ENCODE measurements at places on chromosomes 4 and X. TPM values are rescaled to one million over a fixed set of nuclear protein-coding genes. Genes with fewer than 3 reads are reported as not detected.

- DNase-seq = no peak
These were observed 93.8 kb downstream of the SLC2A9 start for GRCh38 chr4:9927341-9928007.

GRCh38 chrX:46913667-46914066, 1.4 kb downstream of the JADE3 start:
- DNase-seq = no peak

GRCh38 chr4:74944354-74944793, 11.5 kb downstream of the PARM1 start:
- no peak for DNase-seq

DNA sequence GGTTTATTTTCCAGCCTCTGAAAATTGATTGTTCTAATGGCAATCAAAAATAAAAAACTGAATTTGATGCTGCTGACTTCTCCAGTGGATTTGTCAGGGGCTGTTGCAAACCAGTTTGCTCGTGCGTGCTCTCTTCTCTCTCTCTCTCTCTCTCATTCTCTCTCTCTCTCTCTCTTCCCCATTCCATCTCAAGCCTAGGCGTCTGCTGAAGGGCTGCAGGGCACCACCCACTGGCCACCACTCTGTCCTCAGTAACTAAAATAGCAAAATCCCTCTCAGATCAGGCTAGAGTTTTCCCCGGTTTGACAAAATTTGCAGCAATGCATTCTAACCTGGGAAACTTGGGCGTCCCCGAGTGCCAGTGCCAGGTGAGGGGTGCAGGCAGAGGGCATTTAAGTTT, 19.4 kb downstream of the NKX6-1 start:
- no peak for DNase-seq

NSUN7 gene
- not detected for total RNA-seq

- DNase-seq = no peak
These were observed 384.8 kb downstream of the FAM133A start for GRCh38 chrX:94058728-94059382.

MAGEA8 gene
- total RNA-seq = not detected

GRCh38 chr4:1139860-1140259, 26.5 kb upstream of the RNF212 start:
- DNase-seq = no peak

RPA4 gene
- total RNA-seq = 0.83 TPM

- no peak for DNase-seq
These were observed 124.7 kb upstream of the TMEM164 start for GRCh38 chrX:109878236-109878635.

GRCh38 chrX:10108288-10108687, 48.5 kb upstream of the CLCN4 start:
- DNase-seq = no peak

DNA sequence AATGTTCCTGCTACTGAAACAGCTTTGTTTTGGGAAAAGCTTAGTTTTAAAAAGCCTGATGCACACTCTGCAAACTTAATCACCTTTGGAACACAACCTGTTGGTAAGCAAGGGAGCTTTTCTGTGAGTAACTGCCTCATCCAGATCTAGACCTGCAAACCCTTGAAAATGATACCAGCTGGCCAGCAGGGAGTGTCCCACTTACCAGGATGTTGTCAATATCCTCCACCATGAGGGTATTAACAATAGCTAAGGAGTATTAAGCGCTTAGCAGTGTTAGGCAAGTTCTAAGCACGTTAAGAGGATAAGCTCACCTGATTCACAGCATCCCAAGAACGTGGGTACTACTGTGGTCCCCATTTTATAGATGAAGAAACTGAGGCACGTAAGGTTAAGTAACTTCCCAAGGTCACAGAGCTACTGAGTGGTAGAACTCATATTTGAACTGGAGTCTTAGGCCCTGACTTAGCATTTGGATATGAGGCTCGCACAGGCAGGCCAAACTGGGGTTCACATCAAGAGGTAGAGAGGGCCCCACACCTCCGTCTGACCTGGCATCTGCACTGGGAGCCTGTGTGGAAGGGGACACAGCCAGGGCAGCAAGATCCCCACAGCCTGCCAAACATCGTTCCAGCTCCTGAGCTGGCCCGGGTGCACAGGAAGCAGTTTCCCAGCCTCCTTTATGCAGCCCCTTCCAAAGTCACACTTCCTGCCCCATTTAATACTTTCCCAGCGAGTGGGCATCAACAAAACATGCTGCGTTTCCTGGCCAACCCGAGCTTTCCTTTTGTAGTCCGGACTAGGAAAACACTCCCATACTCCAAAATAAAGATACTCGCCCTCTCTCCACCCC, 32.7 kb downstream of the IRF2 start:
- no peak for DNase-seq

MYOZ2 gene
- total RNA-seq = not detected

DNA sequence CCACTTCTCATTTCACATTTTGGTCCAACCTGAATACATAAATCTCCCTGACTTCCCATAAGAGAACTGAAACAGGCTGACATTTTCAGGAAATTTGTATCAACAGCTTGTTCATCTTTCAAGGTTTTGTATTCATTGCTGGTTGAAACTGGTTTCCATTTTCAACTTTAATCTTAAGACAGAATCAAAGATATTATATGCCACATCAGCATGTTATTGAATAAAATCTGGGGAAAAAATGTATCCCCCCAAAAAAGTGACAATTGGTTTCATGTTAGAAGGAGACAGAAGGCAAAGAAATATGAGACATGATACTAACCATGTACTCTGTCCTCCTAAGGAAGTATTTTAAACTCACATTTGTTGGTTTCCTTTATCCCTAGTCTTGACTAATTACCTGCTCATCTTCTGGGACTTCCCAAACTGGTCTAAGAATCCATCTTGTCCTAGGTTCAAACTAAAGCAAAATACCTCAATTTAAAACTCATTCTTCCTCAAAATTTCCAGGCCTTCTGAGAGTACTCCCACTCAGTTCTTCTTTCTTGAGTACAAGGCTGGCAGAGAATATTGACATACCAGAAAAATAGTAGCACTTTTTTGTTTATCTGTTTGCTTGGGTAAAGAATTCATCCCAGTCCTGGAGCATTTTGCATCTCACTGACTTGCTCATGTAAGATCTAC, 3.1 kb upstream of the ANTXR2 start:
- DNase-seq = no peak

GRIA3 gene
- total RNA-seq = not detected

DNA sequence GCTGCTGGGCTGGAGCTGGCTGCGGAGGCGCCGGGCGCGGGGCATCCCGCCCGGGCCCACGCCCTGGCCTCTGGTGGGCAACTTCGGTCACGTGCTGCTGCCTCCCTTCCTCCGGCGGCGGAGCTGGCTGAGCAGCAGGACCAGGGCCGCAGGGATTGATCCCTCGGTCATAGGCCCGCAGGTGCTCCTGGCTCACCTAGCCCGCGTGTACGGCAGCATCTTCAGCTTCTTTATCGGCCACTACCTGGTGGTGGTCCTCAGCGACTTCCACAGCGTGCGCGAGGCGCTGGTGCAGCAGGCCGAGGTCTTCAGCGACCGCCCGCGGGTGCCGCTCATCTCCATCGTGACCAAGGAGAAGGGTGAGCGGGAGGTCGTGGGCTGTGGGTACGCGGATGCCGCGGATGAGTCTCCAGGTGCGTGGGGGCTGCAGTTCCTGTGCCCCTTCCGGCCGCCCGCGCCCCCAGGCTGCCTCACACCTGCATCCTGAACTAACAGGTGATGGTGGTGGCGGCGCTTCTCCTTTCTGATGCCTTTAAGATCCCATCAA, 499 bp downstream of the CYP2U1 start:
- DNase-seq = peak; percentile 28

GRPR gene
- total RNA-seq = 0.10 TPM

RNF150 gene
- not detected for total RNA-seq

STPG2 gene
- not detected for total RNA-seq

DNA sequence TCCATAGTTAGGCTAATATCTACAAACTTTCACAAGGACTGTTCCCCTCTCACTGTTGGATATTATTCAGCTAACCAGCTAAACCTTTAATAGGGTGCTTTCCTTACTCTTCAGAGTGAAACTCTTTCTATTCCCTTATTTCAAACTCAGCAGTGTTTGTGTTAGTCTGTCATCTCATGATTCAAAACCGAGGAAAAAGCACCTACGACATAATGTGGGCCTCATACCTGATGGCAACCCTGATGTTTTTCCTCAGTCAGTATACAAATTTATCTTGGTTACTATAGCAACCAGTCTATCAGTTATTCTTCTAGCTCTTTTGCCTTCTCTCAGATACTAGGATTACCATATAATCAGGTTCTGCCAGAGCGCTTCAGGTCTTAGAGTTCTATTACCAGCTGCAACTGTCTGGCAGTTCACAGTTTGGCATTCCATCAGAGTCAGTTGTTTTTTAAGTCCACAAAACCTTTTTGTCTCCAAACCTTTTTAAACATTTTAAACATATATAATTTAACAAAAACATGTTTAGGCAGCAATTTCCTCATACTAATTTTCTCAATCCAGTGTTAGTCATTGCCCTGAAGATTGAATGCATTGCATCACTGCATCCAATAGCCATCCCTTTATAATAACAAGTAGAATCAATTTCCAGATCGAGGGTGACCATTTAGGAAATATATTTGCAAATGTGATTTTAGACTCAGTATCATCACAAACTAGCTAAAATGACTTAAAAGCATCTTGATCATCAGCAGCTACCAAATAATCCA, 7.4 kb downstream of the WDR44 start:
- no peak for DNase-seq

- no peak for DNase-seq
These were observed 16.5 kb upstream of the SMIM14 start for GRCh38 chr4:39655211-39655610.

GRCh38 chr4:39609454-39609931, 29.2 kb downstream of the SMIM14 start:
- DNase-seq = no peak

DMP1 gene
- not detected for total RNA-seq

- DNase-seq = no peak
These were observed 130.2 kb downstream of the AMELX start for GRCh38 chrX:11423362-11423818.

DNA sequence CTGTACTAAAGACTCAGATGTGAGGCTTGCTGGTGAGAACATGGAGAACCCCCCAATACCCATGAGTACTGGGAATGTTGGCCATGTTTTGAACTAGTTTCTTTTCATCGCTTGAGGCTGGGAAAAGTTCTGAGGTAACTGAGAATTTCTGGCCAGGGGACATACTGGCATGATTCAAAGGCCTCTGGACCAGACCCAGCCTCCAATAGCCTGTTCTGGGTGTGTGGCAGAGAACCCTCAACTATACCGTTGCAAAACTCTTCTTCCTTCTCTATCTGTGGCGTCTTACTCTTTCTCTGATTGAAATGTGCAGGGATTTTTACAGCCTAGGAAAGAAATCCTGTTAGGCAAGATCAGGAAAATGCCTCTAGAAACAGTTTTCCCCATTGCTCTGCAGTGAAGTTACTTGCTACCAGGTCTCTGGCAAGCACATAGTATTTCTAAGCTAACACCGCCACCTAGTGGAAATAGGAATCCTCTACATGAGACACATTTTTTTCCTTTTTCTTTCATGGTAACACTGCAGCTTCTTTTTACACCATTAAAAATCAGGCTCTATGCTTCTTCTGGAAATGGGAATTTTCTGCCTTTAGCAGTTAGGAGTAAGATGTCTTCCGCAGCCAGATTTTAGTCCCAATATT, 170.7 kb upstream of the ZCCHC13 start:
- DNase-seq = peak; percentile 34

DNA sequence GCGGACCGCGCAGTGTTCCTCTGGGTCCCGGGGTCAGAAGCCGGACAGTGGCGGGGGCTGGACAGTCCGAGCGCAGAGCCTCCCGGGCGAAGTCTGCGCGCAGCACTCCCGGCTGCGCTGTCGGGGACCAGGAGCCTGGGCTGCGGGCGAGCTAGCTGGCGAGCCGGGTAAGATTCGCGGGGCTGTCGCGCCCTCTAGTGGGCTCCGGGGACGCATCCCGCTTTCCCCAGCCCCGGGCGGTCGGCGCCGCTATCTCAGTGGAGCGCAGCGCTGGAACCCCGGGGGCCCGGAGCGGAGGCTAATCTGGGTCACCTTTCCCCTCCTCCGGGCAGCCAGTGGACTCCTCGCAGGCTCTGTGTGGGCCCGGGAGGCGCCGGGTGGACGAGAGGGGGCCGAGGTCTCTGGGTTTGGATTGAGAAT, 4.2 kb downstream of the PDGFRA start:
- peak; percentile 74 for DNase-seq

DNA sequence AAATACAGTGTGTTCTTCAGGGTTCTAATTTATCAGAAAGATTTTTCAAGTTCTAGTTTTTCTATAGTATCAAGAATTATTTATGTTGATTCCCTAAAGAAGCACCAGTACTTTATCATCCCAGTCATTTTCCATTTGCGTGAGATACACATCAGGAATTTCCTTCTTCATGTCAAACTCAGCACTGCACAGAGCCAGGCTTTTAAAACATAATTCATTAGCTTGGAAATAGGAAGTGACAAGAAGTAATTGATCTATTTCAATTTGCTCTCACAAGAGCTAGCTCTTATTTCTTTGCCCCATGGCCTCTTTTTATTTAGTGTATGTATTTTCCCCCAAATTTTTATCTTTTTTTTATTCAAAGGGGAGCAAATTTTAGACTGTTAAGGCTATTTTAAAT, 13.0 kb upstream of the SLC10A4 start:
- no peak for DNase-seq

GRCh38 chr4:71063711-71064110, 70.3 kb downstream of the DCK start:
- no peak for DNase-seq

DNA sequence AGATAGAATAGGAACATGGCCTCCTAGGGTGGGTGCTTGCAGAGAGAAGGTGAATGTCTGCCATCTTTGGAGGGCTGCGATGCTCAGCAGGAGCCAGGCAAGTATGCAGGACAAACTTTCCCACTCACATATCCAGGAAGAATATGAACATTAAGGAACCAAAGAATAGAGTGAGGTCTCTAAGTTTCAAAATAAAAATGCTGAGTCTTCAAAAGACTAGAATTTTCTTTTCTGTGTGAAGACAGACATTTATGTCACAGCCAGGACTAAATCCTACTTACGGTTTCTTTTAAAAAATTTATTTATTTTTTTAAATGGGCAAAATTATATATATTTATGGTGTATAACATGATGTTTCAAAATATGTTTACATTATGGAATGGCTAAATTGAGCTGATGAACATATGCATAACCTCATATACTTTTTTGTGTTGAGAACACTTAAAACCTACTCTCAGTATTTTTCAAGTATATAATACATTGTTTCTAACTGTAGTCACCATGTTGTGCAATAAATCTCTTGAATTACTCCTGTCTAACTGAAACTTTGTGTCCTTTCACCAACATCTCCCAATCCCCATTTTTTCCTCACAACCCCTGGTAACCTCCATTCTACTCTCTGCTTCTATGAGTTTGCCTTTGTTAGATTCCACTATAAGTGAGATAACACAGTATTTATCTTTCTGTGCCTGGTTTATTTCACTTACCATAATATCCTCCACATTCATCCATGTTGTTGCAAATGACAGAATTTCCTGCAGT, 177.8 kb upstream of the HAND2 start:
- no peak for DNase-seq

DNA sequence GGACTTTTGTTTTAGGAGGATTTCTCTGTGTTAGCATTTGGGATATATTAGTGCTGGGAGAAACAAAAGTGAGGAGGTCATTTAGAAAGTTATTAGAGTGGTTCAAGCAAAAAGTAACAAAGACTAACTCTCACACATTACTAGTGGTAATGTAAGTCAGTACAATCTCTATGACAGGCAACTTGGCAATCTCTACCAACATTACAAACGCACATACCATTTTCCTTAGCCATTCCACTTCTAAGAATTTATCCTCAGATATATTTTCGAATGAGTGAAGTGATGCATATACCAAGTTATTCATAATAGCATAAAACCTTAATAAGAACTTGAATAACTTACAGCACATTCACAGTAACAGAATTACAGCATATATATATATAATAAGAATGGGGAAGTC, 146.2 kb downstream of the PRSS12 start:
- no peak for DNase-seq

- DNase-seq = no peak
These were observed 139.1 kb downstream of the VEGFC start for GRCh38 chr4:176653401-176654220.
